A549 treated with GW870086 at 1 μM for 4 hours (cell line): ENCODE measurements at places on chromosomes 5 and 9. TPM values are rescaled to one million over a fixed set of nuclear protein-coding genes. Genes with fewer than 3 reads are reported as not detected.

Gene PLEKHG4B
- total RNA-seq, result 0.77 to 1.6 TPM (median 1.1 TPM) in 5 replicates

Gene HRCT1
- 0.16 to 0.32 TPM (median 0.28 TPM) in 5 replicates for total RNA-seq

Gene FGD3
- total RNA-seq, result 0.08 to 0.16 TPM (median 0.14 TPM) in 5 replicates

Gene ANKRD34B
- total RNA-seq, result 0.05 to 0.12 TPM (median 0.06 TPM) in 4 of 5 replicates, not detected in the other

Gene SPINK4
- not detected in 5 replicates for total RNA-seq

Gene SLC36A2
- not detected in 5 replicates for total RNA-seq

Gene MYMK
- total RNA-seq, result not detected in 5 replicates
